Lung (tissue), 17 donors: ENCODE measurements at places on chromosomes 11 and 22. TPM values are rescaled to one million over a fixed set of nuclear protein-coding genes. Genes with fewer than 3 reads are reported as not detected.
A peak's percentile ranks its signal among the peaks of the same experiment; 100 is the strongest.

KRTAP5-1 gene
- not detected for polyA plus RNA-seq

GPHA2 gene
- not detected for polyA plus RNA-seq

BCO2 gene
- polyA plus RNA-seq = 2.8 TPM

IRAG1 gene
- 10.4 TPM for polyA plus RNA-seq

- DNase-seq = no peak
Observed at GRCh38 chr22:44988671-44989070, 21.1 kb downstream of the PHF21B start.

DNA sequence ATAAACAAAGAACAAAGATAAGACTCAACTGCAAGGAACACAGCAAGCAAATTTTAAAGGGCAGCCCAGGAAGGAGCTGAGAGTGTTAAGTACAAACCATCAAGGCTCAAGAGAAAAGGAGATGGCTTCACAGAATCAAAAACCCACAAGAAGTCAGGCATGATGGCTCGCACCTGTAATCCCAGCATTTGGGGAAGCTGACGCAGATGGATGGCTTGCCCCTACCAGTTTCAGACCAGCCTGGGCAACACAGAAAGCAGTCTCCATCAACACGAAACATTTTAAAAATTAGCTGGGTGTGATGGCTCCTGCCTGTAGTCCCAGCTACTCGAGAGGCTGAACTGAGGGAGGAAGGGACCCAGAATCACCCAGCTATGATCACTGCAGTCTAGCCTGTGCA is 32.6 kb downstream of the MAPK1 start:
- DNase-seq = no peak

DNA sequence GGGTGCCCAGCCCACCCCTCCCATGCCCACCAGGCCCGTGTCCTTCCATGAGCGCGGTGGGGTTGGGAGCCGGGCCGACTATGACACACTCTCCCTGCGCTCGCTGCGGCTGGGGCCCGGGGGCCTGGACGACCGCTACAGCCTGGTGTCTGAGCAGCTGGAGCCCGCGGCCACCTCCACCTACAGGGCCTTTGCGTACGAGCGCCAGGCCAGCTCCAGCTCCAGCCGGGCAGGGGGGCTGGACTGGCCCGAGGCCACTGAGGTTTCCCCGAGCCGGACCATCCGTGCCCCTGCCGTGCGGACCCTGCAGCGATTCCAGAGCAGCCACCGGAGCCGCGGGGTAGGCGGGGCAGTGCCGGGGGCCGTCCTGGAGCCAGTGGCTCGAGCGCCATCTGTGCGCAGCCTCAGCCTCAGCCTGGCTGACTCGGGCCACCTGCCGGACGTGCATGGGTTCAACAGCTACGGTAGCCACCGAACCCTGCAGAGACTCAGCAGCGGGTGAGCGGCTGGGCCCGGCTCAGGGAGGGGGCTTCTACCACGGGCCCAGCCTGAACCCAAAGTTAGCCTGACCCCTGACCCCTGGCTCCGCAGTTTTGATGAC is 3.0 kb downstream of the PKP3 start:
- DNase-seq = peak; percentile 73

DNA sequence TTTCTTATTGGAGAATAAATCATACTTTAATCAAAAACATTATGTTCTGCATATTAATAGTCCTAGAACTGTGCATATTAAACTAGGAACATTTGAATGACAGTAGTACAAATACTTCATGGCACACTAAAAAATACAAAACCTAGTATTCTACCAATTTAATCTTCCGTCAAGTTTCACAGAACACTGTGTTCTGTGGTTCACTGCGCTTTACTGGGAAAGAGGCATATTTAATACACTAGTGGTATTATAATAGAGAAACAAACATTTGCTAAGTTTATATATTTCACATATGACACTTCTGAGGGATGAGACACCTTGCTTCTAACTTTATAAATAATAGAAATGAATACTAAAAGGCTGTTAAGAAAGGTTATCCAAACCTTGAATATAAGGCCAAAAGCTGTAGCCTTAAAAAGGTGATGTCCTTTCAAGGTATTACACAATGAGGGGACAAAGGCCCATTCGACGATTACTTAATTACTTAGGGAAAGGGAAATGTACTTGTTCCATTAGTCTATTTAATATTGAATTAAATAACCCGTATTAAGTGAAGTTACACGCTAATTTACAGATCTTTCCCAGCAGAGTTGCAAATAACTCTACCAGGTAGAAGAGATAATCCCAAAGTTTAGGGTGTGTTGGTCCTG is 48.0 kb downstream of the NARS2 start:
- DNase-seq = no peak

DNA sequence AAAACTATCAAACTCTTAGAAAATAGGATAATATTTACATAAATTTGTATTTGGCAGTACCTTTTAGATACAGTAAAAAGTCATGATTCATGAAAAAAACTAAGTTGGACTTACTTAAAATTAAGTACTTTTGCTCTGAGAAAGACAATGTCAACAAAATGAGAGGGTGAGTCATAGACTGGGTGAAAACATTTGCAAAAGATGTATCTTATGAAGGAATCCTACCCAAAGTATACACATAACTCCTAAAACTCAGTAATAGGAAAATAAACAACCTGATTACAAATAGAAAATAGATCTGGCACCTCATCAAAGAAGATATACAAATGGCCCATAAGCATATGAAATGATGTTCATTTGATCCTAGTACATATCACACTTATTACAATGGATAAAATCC is 1154.6 kb downstream of the JRKL start:
- DNase-seq = no peak

DNA sequence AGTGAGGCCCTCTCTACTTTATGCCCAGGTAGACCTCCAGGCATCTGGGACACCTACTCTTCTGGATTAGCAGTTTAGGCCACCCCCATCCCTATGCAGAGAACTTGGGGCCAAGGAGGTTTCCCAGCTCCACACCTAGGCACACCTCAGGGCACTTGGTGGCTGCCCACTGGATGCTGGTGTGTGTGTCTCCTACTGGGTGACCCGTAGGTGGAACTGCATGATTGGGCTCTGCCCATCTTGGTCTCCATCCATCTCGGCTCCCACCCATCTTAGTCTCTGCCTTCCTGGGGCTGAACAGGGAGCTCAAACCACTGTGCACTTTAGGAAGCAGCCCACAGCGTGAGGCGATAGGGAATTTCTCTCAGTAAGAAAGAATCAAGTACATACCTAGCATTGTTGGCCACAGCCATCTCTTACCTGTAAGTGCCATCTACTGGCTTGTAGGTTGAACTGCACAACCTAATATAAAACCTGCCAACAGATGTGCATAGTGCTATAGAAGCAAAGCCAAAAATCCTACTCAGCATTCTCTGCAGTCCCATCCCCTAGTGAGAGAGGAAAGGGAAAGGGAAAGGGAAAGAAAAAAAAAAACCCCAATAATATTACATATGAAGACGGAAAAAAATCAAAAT is 61.6 kb upstream of the PTPN5 start:
- no peak for DNase-seq

DNA sequence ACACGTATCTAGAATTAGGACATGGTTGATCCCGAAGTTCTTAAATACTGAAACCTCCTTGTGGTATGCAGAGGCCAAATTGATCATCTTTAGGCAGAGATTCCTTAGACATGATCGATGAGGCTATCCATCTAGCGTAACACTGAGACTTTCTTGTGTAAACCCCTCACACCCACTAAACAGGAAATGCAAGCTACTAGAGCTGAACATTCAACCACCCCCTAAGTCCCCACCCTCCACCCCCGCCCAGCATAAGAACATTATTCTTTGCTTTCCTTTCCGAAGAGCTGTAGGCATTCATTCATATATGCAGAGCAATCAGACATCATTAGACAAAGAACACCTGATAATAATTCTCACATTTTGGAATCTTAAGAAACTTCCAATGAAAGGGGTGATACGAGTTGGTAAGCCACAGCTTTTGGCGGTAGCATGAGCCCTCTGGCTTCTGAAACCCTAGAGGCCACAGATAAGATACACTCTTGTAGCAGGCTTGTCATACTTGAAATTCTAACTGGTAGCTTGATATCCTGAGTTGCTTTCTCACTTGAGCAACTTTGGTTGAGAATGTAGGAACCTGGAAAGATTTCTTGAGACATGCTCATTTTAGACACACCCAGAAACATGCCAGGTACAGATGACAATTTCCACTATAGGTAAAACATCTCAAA is 42.2 kb downstream of the FLI1 start:
- no peak for DNase-seq

DNA sequence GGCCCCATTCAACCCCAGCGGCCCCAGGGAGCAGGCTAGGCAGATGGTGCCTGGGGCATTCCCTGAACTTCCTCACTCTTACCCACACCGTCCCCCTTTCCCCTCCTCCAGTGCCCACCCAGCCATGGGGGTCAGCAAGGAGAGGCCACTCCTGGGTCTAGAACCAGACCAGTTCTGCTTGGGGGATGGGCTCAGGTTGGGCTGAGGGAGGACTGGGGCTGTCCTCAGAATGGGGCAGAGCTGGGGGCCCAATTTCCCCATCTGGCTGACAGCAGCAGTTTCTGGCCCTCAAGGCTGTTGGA is 12.4 kb downstream of the SCYL1 start:
- DNase-seq = no peak

- DNase-seq = peak; percentile 49
Observed at GRCh38 chr11:77821349-77821851, 456 bp downstream of the AAMDC start.

- no peak for DNase-seq
Observed at GRCh38 chr11:17400048-17400775, 11.8 kb upstream of the KCNJ11 start.

DNA sequence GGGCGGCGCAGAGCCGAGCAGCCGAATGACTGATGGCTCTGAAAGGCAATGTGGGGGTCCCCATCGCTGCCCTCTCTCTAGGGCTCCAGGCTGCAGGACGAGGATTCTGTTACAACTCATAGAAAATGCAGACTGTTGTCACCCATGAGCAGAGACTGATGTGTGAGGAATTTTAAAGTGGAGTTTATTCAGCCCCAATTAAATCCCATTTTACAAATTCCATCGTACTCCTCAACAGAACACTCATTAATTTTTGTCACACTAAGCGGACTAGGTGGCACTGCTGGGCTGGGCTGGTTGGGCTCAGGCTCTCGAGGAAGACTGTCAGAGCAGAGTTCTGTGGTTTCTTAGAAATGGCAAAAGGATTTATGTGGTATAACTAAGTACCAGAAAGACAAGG is 102.6 kb upstream of the SPON1 start:
- no peak for DNase-seq

GRCh38 chr22:17446698-17447097 is 77.4 kb downstream of the CECR2 start:
- DNase-seq = no peak

GRCh38 chr22:50640857-50641647 is 13.1 kb upstream of the ARSA start:
- no peak for DNase-seq

DNA sequence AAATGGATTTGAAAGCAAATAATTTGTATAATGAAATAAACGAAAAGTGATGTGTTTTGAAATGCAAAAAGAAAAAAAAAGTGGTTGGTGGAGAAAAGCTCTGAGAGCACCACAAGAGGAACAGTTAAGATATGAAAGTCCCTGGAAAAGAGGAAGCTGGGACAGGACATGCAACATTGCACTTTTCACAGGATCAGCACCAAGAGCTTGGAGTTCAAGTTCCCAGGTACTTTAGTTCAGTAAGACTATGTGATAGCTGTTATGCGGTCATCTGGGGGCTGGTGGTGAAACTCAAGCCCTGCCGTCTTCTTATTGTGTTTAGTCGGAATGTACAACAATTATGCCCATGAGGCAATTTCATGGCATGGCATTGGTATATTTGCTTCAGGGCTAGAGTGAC is 17.1 kb upstream of the MS4A4A start:
- DNase-seq = no peak

GRCh38 chr11:58659404-58659803 is 36.9 kb downstream of the CNTF start:
- DNase-seq = no peak

DNA sequence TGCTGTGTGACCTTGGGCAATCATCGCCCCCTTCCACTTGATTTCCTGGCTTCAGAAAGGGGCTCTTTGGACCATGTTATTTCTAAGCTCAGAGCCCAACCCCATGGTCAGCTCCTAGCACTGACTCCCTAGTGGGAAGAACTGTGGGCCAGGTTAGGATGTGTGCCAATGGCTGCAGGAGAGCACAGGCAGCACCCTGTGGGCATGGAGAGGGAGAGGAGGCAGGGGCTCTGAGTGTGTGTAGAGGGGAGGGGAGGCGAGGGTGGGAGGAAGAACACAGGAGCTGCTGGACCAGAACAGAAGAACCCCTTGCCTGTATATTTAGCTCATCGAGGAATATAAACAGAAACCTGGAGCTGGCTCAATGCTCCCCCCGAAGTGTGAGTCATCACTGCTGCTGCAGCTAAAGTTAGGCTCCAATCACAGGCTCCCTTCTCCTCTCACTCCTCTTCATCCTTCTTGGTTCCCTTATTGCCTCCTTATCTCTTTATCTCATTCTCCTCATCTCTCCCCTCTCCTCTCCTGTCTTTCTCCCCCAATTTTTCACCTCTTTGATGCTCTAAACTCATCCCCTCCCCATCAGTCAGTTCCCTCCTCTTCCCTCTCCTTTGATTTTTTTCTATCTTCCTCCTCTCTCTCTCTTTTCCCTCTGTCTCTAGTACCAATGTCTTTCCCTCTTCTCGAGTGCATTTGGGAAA is 14.5 kb upstream of the RPS19BP1 start:
- DNase-seq = no peak

DNA sequence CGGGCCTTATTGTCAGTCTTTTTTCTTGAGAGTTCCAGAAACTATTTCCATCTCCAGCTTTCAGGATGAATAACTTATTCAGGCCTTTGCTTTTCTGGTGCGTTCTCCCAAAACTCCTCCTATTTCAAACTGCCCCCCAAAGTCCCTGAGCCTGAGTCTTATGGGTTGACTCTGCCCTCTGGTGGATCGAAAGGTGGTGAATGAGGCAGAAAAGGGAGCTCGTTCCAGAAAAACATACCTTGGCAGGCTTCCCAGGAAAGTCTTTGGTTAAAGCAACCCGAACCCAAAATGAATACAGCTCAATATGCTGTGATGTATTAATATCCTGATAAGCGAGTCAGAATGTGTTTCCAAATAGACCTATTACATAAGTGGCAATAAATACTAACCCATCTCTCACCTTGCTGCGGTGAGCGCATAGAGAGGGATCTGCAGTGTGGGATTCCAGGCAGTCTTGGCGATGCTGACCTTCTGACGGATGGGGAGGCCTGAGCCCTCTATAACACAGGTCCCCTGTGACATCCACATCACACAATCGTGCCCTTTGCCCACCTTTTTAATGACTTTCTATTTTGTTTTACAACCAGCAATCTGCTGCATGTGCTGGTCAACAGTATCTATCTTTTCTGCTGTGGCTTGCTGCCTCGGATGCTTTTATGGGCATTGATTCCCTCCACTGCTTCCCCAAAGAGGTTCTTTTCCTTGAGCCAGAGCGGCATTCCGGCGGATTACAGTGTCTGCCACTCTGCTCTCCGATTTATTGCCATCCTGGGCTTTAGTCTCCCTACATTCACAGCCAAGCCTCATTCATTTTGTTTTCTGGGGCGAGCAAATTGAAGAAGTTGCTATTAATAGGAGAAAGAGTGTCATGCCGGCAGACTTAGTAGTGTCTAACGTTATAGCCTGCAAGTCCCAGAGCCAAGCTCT is 756.8 kb downstream of the NTM start:
- peak; percentile 97 for DNase-seq

- DNase-seq = no peak
Observed at GRCh38 chr11:122197066-122197987, 81.3 kb upstream of the BLID start.
